ENCODE measurements at places on chromosomes 1 and 21. TPM values are rescaled to one million over a fixed set of nuclear protein-coding genes. Genes with fewer than 3 reads are reported as not detected.
A peak's percentile ranks its signal among the peaks of the same experiment; 100 is the strongest.

- no peaks in the 10 kb centered on the region for H3K36me3 ChIP-seq
- peaks cover 40% of the 10 kb centered on the region for H3K4me1 ChIP-seq
- H3K27me3 ChIP-seq, result no peaks in the 10 kb centered on the region
- H3K4me3 ChIP-seq, result no peak overlapping the region
- H3K27ac ChIP-seq, result no peak overlapping the region
Measured at GRCh38 chr1:159939678-159940002, 5.8 kb downstream of the IGSF9 start.

DNA sequence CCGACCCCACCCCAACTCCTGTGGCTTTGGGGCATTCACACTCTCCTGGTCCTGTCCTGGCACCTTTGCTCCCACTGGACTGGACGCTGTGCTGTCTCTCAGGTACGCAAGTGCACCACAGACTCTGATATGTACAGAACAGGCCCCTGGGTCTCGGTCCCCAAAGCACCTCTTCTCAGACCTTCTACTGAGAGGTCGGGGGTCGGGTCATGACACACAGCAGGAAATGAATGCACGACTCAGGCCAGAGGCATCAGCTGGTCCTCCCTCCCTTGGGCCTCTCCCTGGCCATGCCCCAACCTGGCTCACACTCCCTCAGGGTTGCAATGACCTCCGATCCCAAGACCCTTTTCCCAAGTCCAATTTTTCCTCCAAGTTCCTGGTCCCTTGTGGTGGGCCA is 1.8 kb upstream of the KRTAP10-12 start:
- H3K27me3 ChIP-seq, result no peaks in the 10 kb centered on the region
- DNase-seq, result no peak
- H3K4me3 ChIP-seq, result no peak overlapping the region
- H3K36me3 ChIP-seq, result no peaks in the 10 kb centered on the region
- H3K27ac ChIP-seq, result no peak overlapping the region
- no peaks in the 10 kb centered on the region for H3K4me1 ChIP-seq

DNA sequence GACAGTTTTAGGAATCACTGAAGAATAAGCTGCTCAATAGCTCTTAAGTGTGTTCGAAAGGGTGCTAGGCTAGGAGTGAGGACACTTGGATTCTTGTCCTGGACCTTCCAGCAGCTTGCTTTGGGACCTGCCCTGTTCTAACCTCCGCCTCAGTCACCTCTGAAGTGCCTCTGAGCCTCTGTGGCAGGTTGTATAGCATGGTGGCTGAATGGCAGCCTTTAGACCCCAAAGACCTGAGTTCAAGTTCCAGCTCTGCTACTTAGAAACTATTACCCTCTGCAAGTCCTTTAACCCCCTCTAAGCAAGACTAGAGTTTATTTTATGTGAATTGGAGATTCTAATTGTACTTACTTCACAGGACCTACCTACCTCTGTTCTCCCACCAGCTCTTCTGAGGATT is 81.5 kb downstream of the RRAGC start:
- H3K4me3 ChIP-seq, result no peak overlapping the region
- no peaks in the 10 kb centered on the region for H3K36me3 ChIP-seq
- no peak for DNase-seq
- H3K27me3 ChIP-seq, result peaks cover 78% of the 10 kb centered on the region
- no peak overlapping the region for H3K27ac ChIP-seq
- H3K4me1 ChIP-seq, result no peaks in the 10 kb centered on the region

DNA sequence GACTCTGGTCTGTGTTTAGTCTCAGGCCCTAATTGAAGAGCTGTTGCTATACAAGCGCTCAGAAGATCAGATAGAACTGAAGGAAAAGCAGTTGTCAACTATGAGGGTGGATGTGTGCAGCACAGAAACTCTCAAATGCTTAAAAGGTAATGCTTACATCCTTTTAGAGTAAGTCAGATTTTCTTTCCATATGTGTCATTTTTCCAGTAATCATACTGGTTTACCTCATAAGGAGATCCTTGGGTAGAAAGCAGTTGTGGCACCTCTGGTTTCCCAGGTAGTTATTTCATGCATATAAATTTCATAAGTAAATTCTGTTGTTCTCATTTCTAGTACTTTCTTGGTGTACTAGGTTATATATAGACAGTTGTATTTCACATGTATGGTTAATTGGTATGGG is 43.0 kb upstream of the TARS2 start:
- H3K4me3 ChIP-seq, result no peak overlapping the region
- H3K4me1 ChIP-seq, result no peaks in the 10 kb centered on the region
- no peak for DNase-seq
- no peak overlapping the region for H3K27ac ChIP-seq
- H3K27me3 ChIP-seq, result no peaks in the 10 kb centered on the region

DNA sequence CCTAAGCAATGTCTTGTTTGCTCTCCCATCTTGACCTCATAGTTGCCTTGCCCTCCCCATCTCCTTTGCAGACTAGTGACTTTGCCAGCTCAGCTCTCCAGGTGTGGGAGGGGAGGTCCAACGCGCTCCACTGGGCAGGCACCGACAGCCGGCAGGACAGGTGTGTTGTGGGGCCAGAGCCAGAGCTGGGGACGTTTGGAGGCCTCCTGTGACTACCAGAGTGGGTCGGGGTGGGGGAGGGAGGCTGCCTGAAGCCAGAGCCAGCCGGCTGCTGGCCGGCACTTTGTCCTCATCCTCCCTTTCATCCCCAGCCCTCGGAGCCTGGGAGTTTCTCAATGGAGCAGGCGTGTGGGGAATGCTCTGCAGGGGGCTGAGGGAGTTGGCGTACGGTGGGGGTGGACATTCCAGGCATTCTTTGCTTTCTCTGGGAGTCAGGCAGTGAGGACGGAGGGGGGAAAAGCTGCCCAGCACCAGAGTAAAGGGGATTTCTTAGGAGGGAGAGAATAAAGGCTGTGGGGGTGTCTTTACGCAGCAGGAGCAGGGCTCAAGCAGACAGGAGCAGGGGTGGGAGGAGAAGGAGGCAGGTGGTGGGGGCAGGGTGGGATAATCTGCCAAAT is 20.2 kb downstream of the NUAK2 start:
- peak overlapping the region; percentile 16 for H3K4me3 ChIP-seq
- no peaks in the 10 kb centered on the region for H3K36me3 ChIP-seq
- H3K27ac ChIP-seq, result peak overlapping the region; percentile 14
- peak; percentile 56 for DNase-seq
- peaks cover 30% of the 10 kb centered on the region for H3K4me1 ChIP-seq

DNA sequence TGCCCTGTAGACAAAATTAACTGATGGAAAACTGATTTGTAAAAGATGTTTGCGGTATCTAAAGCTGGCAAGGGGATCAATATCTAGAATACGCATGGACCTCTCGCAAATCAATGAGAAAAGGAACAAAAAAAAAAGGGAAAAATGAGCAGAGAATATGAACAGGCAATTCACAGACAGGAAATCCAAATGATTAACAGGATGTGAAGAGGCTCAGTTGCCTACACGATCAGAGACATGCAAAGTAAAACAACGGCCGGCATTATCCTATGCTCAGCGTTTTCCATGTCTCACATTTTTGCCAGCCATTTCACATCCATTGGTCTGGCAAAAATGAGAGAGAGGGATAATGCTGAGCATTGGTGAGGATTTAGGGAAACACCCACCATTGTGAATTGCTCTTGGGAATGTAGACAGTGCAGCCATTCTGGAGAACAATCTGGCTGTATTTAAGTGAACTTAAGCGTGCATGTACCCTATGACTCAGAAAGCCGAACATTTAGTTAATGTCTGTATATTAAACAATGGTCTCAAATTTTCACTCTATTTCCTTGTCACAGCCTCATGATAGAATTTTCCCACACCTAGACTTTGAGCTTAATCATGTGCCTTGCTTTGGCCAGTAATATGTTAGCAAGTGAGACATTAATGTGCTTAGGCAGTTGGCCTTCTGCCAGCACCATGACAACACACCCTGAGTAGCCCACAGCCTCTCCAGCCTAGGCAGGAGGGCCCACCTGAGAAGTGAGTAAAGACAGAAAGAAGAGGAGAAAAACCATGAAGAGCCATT is 61.0 kb upstream of the NBPF3 start:
- DNase-seq, result peak; percentile 39
- no peaks in the 10 kb centered on the region for H3K36me3 ChIP-seq
- peak overlapping the region; percentile 61 for H3K27ac ChIP-seq
- H3K27me3 ChIP-seq, result no peaks in the 10 kb centered on the region
- peaks cover 14% of the 10 kb centered on the region for H3K4me1 ChIP-seq
- H3K4me3 ChIP-seq, result no peak overlapping the region

GRCh38 chr1:53909946-53910345 is 16.0 kb downstream of the DIO1 start:
- H3K36me3 ChIP-seq, result no peaks in the 10 kb centered on the region
- peaks cover 7% of the 10 kb centered on the region for H3K4me1 ChIP-seq
- H3K27ac ChIP-seq, result no peak overlapping the region
- DNase-seq, result no peak
- H3K4me3 ChIP-seq, result no peak overlapping the region
- no peaks in the 10 kb centered on the region for H3K27me3 ChIP-seq

GRCh38 chr1:181208967-181209366 is 120.5 kb downstream of the IER5 start:
- 0 out of 2 replicates have a peak, but pooled peaks cover 9% of the 10 kb centered on the region for H3K27me3 ChIP-seq
- H3K27ac ChIP-seq, result no peak overlapping the region
- no peaks in the 10 kb centered on the region for H3K4me1 ChIP-seq
- DNase-seq, result no peak
- no peaks in the 10 kb centered on the region for H3K36me3 ChIP-seq
- no peak overlapping the region for H3K4me3 ChIP-seq

GRCh38 chr1:204128464-204128963 is 23.3 kb downstream of the ETNK2 start:
- H3K27me3 ChIP-seq, result no peaks in the 10 kb centered on the region
- DNase-seq, result peak; percentile 33
- 0 out of 2 replicates have a peak overlapping the region, but pooled peaks have one; percentile 12 for H3K27ac ChIP-seq
- H3K36me3 ChIP-seq, result peaks cover 22% of the 10 kb centered on the region
- peaks cover 57% of the 10 kb centered on the region for H3K4me1 ChIP-seq

DNA sequence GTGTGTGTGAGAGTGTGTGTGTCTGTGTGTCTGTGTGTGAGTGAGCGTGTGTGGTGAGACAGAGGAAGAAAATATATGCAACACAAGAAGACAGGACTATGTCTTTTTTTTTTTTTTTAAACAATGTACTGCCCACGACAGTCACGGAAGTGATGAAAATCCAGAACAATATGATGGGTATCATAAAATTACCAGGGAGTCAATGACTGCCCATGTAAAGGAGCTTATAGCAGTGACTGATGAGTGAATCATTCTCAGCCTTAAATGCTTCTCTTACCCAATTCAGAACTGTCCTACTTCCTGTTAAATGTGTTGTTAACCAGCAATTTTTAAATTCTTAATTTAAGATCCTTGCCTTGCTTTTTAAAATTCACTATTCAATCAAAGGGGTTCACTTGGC is 46.6 kb downstream of the RGS7 start:
- no peaks in the 10 kb centered on the region for H3K36me3 ChIP-seq
- peak; percentile 94 for DNase-seq
- H3K4me3 ChIP-seq, result no peak overlapping the region
- peaks cover 14% of the 10 kb centered on the region for H3K4me1 ChIP-seq
- no peaks in the 10 kb centered on the region for H3K27me3 ChIP-seq
- no peak overlapping the region for H3K27ac ChIP-seq

DNA sequence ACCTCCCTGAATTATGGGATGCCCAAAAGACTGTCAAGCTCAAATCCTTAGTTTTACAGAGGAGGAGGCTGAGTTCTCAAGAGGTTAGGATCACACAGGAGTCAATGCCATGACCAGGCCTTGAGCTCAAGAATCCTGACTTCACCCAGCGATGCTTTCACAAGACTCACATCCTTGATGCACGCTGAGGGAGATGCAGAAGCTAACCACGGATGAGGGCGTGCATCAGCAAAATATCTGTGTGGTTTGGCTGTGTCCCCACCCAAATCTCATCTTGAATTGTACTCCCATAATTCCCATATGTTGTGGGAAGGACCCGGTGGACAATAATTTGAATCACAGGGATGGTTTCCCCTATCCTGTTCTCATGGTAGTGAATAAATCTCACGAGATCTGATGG is 133.2 kb downstream of the KCNJ6 start:
- no peaks in the 10 kb centered on the region for H3K36me3 ChIP-seq
- H3K27ac ChIP-seq, result no peak overlapping the region
- no peak for DNase-seq
- peaks cover 6% of the 10 kb centered on the region for H3K27me3 ChIP-seq
- H3K4me3 ChIP-seq, result no peak overlapping the region
- 0 out of 2 replicates have a peak, but pooled peaks cover 4% of the 10 kb centered on the region for H3K4me1 ChIP-seq

- DNase-seq, result peak; percentile 63
- H3K27ac ChIP-seq, result no peak within 1 kb of the TSS
- H3K4me1 ChIP-seq, result peaks cover 37% of the 10 kb centered on the region
- no peaks in the 10 kb centered on the region for H3K27me3 ChIP-seq
- H3K36me3 ChIP-seq, result no peaks in the 10 kb centered on the region
Measured at GRCh38 chr1:41484402-41485241, at the start of gene EDN2. TSS of gene EDN2 (minus strand) at chr1:41484683. CDS start at chr1:41484601, 82 bp downstream.

SLC44A5 gene
- not detected for total RNA-seq

SLC26A9 gene
- not detected for total RNA-seq

SMCP gene
- not detected for total RNA-seq

FOXD3 gene
- total RNA-seq, result 0.17 TPM

ALX3 gene
- not detected for total RNA-seq

EIF4G3 gene
- total RNA-seq, result 16.9 TPM

DNALI1 gene
- total RNA-seq, result not detected

KIF21B gene
- total RNA-seq, result 0.66 TPM

HPCAL4 gene
- 0.04 TPM for total RNA-seq
